ENCODE measurements at places on chromosomes 7 and 10. TPM values are rescaled to one million over a fixed set of nuclear protein-coding genes. Genes with fewer than 3 reads are reported as not detected.

The PDE1C gene
- 0.22 TPM for total RNA-seq

The MUC12 gene
- total RNA-seq: 0.43 TPM

The SPDYE2B gene
- total RNA-seq: not detected

The ZNF862 gene
- 8.1 TPM for total RNA-seq

The SRGN gene
- 29.1 TPM for total RNA-seq

Measured in placental pericyte (primary cell).